ENCODE measurements at places on chromosomes 4 and X. TPM values are rescaled to one million over a fixed set of nuclear protein-coding genes. Genes with fewer than 3 reads are reported as not detected.

Gene TASL
- not detected for total RNA-seq

Gene VCX
- total RNA-seq = not detected

Gene LRAT
- not detected for total RNA-seq

Gene BGN
- 94.7 TPM for total RNA-seq

Gene GUCY1B1
- 0.92 TPM for total RNA-seq

Gene GPR143
- not detected for total RNA-seq

Gene MTNR1A
- total RNA-seq = not detected

Gene BCORL1
- total RNA-seq = 0.13 TPM
